Activated T-helper 17 cell treated with anti-CD3 and anti-CD28 coated beads, Interleukin-2, amount 50 U/mL, for 72 hours (primary cell): ENCODE measurements at places on chromosomes 16 and 17. TPM values are rescaled to one million over a fixed set of nuclear protein-coding genes. Genes with fewer than 3 reads are reported as not detected.

DNA sequence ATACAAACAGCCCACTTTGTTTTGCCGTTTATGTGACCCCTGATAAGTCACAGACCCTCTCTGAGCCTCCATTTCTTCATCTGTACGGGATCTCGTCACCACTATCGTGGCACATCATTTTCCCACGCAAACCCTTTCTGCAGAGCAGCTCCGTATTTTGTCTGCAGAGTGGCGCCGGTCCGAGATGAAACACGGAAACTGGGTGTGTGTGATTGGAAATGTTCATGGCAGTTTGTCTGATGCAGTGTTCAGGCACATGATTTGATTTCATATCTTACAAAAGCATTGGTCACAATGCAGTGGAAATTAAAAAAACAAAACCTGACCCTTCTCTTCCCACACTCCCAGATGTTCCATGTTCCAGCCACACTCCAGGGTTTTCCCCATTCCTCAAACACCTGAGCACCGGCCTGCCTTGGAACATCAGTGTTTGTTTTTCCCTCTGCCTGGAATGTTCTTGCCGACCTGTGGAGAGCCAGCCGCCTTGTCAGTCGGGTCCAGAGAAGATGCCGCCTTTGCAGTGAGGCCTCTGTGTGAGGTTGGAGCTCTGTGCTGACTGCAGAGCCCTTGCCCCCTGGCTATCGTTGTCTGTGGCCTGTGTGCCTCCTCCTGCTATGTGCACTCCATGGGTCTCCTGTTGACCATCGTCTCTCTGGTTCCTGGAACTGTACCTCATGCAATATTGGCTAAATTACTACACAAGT lies 39.2 kb downstream of the NT5M start:
- ATAC-seq, result no peak

DNA sequence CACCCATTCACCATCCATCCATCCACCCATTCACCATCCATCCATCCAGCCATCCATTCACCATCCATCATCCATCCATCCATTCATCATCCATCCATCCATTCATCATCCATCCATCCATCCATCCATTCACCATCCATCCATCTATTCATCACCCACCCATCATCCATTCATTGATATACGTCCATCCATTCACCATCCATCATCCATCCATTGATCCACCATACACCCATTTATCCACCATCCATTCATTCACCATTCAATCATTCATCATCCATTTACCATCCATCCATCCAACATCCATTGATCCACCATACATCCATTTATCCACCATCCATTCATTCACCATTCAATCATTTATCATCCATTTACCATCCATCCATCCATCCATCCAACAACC lies 111.7 kb downstream of the ABCC12 start:
- no peak for ATAC-seq

RNF43 gene
- 0.85 TPM for total RNA-seq

GLYR1 gene
- total RNA-seq, result 97.2 TPM

- ATAC-seq, result no peak
Measured at GRCh38 chr17:19372866-19373504, 5.3 kb upstream of the MAPK7 start.

DNA sequence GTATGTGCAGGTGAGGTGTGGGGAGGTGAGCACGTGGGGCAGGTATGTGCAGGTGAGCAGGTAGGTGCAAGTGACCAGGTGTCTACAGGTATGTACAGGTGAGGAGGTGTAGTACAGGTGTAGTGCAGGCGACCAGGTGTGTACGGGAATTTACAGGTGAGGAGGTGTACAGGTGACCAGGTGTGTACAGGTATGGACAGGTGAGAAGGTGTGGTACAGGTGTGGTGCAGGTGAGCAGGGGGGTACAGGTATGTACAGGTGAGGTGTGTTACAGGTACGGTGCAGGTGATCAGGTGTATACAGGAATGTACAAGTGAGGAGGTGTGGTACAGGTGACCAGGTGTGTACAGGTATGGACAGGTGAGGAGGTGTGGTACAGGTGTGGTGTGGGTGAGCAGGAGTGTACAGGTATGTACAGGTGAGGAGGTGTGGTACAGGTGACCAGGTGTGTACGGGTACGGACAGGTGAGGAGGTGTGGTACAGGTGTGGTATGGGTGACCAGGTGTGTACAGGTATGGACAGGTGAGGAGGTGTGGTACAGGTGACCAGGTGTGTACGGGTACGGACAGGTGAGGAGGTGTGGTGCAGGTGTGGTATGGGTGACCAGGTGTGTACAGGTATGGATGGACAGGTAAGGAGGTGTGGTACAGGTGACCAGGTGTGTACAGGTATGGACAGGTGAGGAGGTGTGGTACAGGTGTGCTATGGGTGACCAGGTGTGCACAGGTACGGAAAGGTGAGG lies 12.8 kb upstream of the DBNDD1 start:
- no peak for ATAC-seq

- no peak for ATAC-seq
Measured at GRCh38 chr16:24745391-24745790, 15.9 kb downstream of the TNRC6A start.

DNA sequence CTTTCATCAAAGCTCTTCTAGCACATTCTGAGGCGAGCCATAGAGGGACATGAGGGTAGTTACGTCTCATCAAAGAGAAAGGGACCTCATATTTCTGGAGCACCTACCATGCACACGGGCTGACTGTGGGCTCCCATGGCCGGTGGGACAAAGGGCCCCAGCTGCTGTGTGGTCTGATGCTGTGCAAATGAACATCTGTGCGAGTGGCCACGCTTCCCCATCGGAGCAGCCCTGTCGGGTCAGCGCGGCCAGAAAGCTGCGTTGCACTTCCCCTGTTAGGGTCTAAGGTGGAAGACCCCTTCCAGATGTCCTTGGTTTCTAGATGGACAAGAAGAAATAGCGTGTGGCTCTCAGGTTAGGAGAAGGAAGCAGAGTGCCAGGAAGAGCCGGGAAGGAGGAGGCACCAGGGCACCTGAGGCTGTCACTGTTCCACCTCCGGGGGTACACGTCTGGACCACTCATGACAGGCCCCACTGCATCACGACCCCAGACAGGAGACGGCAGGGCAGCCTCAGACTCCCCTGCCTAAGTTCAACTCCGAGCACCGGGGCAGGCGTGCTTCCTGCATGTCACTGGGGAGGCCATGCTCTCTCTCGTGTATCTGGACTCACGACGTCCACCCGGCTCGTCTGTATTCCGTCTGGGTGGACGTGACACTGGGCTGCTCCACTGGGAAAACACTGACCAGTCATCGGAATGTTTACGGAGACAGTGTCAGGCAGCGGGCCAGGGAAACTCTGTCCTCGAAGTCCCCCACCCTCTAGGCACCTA lies 8.5 kb upstream of the BAIAP2 start:
- no peak for ATAC-seq

- no peak for ATAC-seq
Measured at GRCh38 chr17:78418326-78419026, 40.0 kb downstream of the PGS1 start.

DNA sequence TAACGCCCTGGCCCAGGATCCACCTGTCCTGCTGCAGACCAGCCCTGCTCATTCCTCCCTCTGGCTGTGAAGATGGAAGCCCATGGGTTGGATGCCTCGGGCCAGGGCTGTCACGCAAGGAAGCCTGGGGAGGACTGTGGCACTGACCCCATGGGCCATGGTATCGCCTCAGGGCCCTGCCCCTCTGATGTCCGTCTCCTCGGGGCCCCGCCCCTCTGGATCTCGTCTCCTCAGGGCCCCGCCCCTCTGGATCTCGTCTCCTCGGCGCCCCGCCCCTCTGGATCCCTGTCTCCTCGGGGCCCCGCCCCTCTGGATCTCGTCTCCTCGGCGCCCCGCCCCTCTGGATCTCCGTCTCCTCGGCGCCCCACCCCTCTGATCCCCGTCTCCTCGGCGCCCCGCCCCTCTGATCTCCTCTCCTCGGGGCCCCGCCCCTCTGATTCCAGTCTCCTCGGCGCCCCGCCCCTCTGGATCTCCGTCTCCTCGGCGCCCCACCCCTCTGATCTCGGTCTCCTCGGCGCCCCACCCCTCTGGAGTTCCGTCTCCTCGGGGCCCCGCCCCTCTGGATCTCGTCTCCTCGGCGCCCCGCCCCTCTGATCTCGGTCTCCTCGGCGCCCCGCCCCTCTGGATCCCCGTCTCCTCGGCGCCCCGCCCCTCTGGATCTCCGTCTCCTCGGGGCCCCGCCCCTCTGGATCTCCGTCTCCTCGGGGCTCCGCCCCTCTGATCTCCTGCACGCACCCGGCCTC lies 24.0 kb downstream of the METRNL start:
- ATAC-seq, result no peak

- ATAC-seq, result peak; percentile 69
Measured at GRCh38 chr17:65936013-65936412, 255.9 kb downstream of the CEP112 start.

DNA sequence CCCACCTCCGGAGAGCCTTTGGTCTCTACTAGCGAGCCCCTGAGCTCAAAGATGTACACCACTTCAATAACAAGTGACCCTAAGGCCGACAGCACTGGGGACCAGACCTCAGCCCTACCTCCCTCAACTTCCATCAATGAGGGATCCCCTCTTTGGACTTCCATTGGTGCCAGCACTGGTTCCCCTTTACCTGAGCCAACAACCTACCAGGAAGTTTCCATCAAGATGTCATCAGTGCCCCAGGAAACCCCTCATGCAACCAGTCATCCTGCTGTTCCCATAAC lies 702 bp downstream of the SPN start:
- peak; percentile 32 for ATAC-seq

TTYH2 gene
- 13.9 TPM for total RNA-seq

GRCh38 chr17:5249615-5250014 lies 15.0 kb upstream of the SCIMP start:
- ATAC-seq, result peak; percentile 88

- no peak for ATAC-seq
Measured at GRCh38 chr16:73040735-73041402, 7.1 kb downstream of the ZFHX3 start.

- ATAC-seq, result peak; percentile 98
Measured at GRCh38 chr17:5272322-5272721, 9.8 kb upstream of the RABEP1 start.

PMP22 gene
- not detected for total RNA-seq

GRCh38 chr17:83128306-83129240 lies 49.2 kb downstream of the METRNL start:
- ATAC-seq, result no peak

- no peak for ATAC-seq
Measured at GRCh38 chr17:20996724-20997615, 45.8 kb downstream of the USP22 start.

STAC2 gene
- not detected for total RNA-seq

DNA sequence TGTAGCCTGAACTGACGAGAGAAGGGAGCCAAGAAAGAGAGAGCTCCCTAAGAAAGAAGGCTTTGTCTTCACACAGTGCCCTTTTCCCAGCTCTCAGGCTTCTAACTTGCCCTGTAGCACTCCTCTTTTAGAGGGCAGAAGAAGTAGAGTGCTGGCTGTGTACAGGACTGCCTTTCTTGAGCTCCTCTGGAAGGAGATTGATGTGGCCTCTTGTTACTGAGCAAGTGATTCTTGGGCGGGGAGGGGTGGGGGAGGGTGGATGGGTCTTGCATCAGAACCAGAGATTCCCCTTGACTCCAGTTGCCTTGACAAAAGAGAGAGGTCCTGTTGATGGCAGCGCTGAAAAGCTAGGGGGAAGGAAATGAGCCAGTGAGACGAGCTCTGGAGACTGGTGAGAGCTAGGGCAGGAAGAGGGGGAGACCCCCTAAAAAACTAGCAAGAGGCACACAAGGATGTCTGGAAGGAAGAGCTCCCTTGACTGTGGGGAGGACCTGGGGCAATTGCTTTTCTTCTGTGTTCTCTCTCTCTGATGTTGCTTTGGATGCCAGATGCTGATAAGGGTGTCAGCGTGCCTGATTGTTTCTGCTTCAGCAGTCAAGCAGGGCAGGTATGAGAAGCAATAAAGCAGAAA lies 18.4 kb downstream of the GPR179 start:
- ATAC-seq, result no peak

- no peak for ATAC-seq
Measured at GRCh38 chr16:66390346-66391108, 24.0 kb downstream of the CDH5 start.

- no peak for ATAC-seq
Measured at GRCh38 chr16:27225536-27226360, 22.4 kb downstream of the KDM8 start.

- no peak for ATAC-seq
Measured at GRCh38 chr17:71881581-71881980, 239.2 kb upstream of the SOX9 start.

MAF gene
- 173 TPM for total RNA-seq

DNA sequence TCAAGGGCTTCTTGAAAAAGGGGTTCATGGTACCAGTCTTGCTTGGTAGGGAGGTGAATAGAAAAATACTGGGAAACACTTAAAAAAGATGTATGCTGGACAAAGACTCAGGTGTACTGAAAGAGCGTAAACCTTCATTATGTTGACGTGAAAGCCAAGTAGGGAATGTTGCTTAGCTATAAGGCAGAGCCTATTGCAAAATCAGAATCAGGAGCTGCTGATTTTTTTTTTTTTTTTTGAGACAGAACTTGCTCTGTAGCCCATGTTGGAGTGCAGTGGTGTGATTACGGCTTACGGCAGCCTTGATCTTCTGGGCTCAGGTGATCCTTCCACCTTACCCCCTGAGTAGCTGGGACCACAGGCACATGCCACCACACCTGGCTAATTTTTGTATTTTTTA lies 3.9 kb downstream of the TMEM94 start:
- no peak for ATAC-seq

GRCh38 chr17:46157443-46158062 lies 35.7 kb downstream of the KANSL1 start:
- ATAC-seq, result no peak

- ATAC-seq, result no peak
Measured at GRCh38 chr16:70778901-70779309, 22.1 kb downstream of the VAC14 start.
